Head of caudate nucleus (tissue), 42 donors: ENCODE measurements at places on chromosomes 1 and 21.

DNA sequence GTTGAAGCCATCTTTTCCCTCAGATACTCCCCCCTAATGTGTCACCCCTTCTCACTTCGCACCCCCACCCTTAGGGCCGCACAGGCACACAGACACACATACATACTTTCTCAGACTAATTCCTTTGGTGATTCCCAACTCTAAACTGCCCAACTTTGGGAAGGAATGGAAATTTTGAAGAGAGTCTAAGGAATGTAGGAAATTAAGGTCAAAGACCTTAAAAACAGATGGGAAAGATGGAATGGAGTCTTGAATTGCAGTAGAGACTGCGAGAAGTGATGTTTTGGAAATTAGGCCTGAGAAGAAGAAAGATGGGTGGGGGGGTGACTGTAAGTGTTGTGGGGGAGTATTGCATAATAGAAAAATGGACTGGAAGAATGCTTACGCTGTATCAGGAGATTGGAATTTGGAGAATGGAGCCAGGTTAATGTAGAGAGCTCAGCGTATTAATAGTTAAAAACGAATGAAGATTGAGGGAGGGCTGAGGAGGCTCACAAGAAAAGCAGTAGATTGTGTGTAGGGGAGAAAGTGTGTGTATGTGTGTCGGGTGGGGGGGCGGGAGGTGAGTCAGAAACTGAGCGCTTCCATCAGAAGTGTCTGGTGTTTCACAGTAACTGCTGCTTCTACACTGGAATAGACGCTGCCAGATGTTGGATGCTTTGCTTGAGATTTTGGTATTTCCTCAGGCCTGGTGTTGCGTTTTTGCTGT is 1.7 kb downstream of the PIP5K1A start:
- DNase-seq, result no peak

- DNase-seq, result peak; percentile 9
Observed at GRCh38 chr1:26496861-26497260, 24.6 kb downstream of the HMGN2 start.

DNA sequence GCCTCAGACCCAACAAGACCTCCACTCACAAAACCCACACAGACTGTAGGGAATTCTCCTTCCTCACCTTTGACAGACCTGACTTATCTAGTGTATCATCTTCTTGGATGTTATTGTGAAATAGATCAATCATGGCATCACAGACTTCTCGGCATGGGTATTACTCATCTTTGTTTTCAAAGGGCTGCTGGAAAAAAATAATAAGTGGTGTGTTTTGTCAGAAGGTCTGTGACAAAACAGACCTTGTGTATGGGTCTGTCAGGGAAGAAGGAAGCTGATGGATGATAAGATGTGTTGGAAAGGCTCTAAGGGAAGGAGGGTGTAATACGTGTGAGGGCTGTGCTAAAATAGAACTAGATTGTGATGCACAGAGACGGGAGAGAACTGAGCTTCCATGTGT is 13.9 kb upstream of the S100A7 start:
- no peak for DNase-seq

GRCh38 chr21:38792676-38793459 is 12.9 kb upstream of the ETS2 start:
- DNase-seq, result no peak

- no peak for DNase-seq
Observed at GRCh38 chr1:147095691-147096090, 76.6 kb downstream of the PRKAB2 start.

- no peak for DNase-seq
Observed at GRCh38 chr1:91783423-91784170, 102.4 kb downstream of the TGFBR3 start.

DNA sequence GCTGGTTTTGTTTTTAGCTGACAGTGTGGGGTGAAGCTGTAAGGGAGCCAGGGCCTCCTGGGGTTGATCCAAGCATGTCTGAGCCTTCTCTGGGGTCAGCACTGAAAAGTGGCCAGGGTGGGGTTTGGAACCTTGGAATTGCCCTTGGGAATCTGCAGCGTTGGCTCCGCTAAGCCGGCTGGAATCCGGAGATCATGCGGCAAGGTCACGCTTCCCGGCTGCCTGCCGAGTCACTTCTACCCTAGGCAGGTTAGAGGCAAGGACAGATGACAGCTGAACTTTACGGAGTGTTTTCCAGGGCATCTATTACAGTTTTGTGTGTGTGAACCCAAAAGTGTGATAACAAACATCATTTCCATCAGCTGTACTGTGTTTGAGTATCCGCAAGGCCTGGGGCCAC is 17.1 kb downstream of the ABCG1 start:
- no peak for DNase-seq

DNA sequence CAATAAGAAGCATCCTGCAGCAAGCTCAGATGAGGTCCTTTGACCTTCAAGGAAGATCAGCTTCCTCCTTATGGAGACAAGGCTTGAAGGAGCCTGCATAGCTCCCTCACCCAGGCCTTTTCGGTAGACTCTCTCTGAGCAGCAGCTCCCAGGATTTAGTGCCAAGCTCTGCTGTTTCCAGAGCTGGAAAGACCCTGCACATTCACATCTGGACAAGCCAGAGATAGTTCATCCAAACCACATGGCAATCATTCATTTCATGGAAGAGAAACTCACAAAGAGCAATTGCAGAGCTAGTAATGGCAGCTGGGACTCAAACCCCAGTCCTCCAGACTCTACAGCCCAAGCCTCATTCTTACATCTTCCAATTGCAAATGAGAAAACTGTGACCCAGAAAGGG is 76.4 kb upstream of the EDN2 start:
- DNase-seq, result no peak

DNA sequence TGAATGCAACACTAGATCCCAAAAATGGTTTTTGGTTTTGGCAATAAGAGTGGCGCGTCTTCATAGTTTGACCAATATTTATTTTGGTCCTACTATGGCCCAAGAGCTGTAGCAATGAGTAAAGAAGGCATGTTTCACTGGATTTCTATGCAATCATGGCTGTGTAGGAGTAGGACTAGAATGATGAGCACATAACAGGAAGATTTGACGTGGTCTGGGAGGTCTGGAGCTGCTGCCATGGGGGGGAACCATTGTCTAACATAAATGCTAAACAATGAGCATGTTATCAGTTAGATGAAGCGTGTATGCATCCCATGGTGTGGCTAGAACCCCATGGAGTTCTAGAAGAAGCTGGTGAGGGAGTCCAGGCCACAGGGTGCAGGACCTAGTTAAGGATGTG is 38.3 kb downstream of the OLIG1 start:
- DNase-seq, result no peak

- no peak for DNase-seq
Observed at GRCh38 chr1:116471241-116471640, 98.2 kb downstream of the ATP1A1 start.
